Stimulated activated CD4-positive, alpha-beta T cell treated with anti-CD3 and anti-CD28 coated beads, Interleukin-2, amount 100 ng/mL, for 48 hours (primary cell): ENCODE measurements at places on chromosomes 7 and 10.

- DNase-seq: no peak
Measured at GRCh38 chr7:116496653-116497052, 2.9 kb upstream of the CAV2 start.

GRCh38 chr10:73906524-73907447 is 4.1 kb upstream of the PLAU start:
- DNase-seq: no peak

- DNase-seq: no peak
Measured at GRCh38 chr10:59276919-59277318, 85.4 kb downstream of the FAM13C start.

- DNase-seq: no peak
Measured at GRCh38 chr10:46517541-46517940, 38.9 kb downstream of the GPRIN2 start.

GRCh38 chr10:33125522-33126517 is 167.8 kb upstream of the ITGB1 start:
- DNase-seq: no peak

GRCh38 chr7:30214651-30215137 is 69.7 kb upstream of the ZNRF2 start:
- DNase-seq: no peak
